Effector memory CD4-positive, alpha-beta T cell (primary cell): ENCODE measurements at places on chromosomes 7 and 10.

GRCh38 chr7:91379236-91379635 lies 115.0 kb downstream of the FZD1 start:
- DNase-seq, result no peak
- no peaks in the 10 kb centered on the region for H3K36me3 ChIP-seq
- no peak overlapping the region for H3K27ac ChIP-seq
- H3K27me3 ChIP-seq, result no peaks in the 10 kb centered on the region
- no peaks in the 10 kb centered on the region for H3K4me1 ChIP-seq
- H3K4me3 ChIP-seq, result no peak overlapping the region

DNA sequence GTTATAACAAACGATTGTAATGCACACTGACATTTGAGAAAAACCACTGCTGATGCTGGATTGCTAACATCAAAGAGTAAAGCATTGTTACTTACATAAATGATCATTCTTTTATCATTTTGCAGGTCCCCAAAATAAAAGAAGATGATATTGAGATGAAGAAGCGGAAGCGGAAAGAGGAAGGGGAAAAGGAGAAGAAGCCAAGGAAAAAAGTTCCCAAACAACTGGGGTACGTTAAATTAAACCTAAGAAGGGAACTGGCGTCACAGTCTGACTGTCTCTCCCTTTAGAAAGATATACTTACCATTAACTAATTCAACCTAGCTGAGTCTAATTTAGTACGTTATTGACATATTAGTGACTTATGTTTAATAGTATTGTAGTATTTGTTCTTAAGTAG lies 28.1 kb downstream of the UBN2 start:
- no peak overlapping the region for H3K27ac ChIP-seq
- H3K4me3 ChIP-seq, result no peak overlapping the region
- no peaks in the 10 kb centered on the region for H3K27me3 ChIP-seq
- no peaks in the 10 kb centered on the region for H3K4me1 ChIP-seq
- DNase-seq, result no peak

DNA sequence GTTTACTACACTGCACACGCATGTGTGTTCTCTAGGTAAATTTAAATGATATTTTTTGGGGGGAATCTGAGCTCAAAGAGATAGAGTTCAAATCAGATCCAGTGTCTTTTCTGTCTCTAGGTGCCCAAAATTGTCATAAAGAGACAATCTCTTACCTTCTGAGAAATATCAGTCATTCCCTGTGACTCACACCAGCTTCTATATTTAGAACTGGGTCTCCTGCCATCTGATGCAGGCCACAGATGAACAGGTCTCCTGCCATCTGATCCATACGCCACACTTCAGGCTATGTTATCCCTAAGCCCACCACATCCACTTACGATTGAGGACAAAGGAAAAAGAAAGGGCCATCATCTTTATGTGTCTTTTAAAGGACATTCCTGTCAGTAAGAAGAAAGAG lies 136.3 kb upstream of the LAMB4 start:
- no peak overlapping the region for H3K27ac ChIP-seq
- no peaks in the 10 kb centered on the region for H3K36me3 ChIP-seq
- no peaks in the 10 kb centered on the region for H3K27me3 ChIP-seq
- no peak for DNase-seq
- no peaks in the 10 kb centered on the region for H3K4me1 ChIP-seq
- no peak overlapping the region for H3K4me3 ChIP-seq

- no peak overlapping the region for H3K4me3 ChIP-seq
- H3K36me3 ChIP-seq, result no peaks in the 10 kb centered on the region
- no peaks in the 10 kb centered on the region for H3K4me1 ChIP-seq
- H3K27me3 ChIP-seq, result no peaks in the 10 kb centered on the region
Measured at GRCh38 chr10:79555354-79556309, 4.6 kb downstream of the SFTPA2 start.

DNA sequence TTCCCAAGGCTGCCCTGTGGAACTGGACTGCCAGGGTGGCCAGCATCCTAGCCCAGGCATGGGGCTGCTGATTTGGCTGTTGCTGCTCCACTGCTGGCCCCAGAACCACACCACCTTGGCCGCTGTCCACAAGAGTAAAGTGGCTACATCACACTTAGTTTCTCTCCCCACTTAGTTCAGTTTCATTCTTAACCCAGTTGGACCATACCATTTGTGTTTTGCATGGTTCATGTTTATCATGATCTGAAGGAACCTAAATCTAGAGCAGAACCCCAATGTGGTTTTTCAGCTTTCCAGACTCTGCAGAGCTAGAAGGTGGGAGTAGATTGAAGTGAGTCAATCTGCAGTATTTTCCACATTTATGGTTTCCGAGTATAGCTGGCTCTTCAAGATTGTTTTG lies 32.8 kb downstream of the SDK1 start:
- no peak overlapping the region for H3K4me3 ChIP-seq
- DNase-seq, result no peak
- no peak overlapping the region for H3K27ac ChIP-seq

DNA sequence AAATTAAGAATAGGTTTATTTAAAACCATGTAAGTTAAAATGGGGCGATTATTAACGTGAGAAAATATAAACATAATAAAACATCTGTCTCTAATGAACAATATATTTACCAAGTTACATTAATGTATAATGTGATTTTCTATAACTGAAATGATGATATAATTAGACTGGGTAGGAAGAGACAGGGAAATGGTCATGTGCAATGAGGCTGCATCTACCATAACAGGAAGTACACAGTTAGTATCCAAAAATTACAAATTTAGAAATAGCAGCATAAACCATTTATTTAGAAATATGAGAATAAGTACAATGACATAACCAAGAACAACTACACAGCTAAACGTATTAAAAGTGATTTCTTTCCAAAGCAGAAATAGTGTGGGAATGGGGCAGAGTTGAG lies 25.8 kb upstream of the BET1 start:
- no peak overlapping the region for H3K27ac ChIP-seq
- no peaks in the 10 kb centered on the region for H3K27me3 ChIP-seq

DNA sequence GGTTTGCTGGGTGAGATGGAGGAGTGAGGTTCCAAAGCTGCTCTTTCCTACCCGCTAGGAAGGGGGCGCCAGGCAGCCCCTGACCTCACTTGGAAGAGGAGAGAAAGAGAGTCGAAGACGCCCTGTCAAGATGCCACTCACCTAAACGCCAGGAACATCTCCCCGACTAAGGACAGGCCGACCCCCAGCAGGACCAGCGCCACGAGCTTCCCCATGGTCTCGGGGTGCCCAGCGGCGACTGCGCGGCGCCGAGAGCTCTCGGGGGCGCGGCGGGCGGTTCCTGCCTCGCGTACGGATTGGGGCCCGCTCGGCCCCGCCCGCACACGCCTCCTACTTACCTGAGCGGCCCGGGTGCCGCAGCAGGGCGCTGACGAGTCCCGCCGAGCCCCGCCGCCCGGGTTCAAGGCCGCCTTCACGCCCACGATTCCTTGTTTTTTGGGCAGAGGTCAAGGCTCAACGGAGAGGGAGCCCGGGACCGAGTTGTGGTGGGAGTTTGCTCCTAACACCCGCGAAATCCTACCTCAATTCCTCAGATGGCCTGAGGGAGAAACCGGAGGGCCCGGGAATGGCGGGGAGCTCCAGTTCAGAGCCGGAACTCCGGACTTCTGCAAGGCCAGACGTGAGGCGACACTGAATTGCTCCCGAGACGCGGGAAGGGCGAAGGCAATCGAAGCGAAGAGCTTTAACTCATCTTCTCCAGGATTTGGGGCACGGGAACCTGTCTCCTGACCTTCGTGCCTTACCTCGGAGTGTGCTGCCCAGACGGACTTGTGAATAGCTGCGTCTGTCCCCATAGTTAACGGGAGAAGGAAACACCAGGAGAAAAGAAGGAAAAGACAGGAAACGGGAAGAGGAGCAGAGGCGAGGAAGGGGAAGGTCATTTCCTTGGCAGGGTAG lies at the start of gene PON3:
TSS of gene PON3 (minus strand) at position 240 of the 897 bp plus-strand sequence. CDS start at position 215, 25 bp downstream.
- peak within 1 kb of the TSS; percentile 23 for H3K4me3 ChIP-seq
- peaks cover 3% of the 10 kb centered on the region for H3K27me3 ChIP-seq
- no peak within 1 kb of the TSS for H3K27ac ChIP-seq
- DNase-seq, result no peak

DNA sequence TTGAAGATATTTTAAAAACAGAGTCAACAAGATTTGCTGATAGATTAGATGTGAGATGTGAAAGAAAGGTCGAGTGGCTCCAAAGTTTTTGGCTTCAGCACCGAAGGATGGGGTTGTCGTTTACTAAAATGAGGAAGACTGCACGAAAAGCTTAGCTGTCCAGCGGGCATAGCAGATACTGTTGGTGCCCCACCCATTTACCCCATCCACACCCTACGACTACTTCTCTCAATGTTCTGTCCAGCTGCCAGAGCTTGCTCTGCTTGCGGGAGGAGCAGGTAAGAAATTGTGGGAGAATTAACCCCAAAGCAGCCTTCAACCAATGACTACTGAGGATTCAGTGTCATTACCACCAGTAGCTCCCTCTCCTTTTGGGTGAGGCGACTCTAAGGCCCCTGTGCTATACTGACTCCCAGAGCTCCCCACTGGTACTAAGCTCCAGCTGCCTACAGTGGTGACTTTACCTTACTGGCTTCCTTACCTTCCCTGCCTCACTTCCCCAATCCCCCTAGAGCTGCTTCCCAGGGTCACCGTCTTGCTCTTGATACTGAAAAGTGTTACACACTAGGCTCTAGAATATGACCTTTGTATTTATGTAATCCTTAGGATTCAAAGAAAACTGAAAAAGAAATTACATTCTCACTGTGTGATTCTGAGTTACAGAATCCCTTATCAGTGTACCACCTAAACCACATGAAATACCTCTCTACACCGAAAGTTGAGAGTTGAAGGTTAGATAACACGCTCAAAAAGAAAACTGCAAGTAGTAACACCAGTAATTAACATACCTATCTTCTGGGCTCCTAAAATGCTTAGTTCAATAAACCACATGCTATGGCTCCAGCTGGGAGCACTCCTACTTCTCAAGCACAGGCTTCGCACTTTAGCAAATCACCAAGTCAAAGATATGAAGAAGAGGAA lies 22.3 kb downstream of the CACUL1 start:
- DNase-seq, result no peak
- peaks cover 34% of the 10 kb centered on the region for H3K4me1 ChIP-seq
- H3K27me3 ChIP-seq, result no peaks in the 10 kb centered on the region
- peak overlapping the region; percentile 23 for H3K27ac ChIP-seq
- no peaks in the 10 kb centered on the region for H3K36me3 ChIP-seq

DNA sequence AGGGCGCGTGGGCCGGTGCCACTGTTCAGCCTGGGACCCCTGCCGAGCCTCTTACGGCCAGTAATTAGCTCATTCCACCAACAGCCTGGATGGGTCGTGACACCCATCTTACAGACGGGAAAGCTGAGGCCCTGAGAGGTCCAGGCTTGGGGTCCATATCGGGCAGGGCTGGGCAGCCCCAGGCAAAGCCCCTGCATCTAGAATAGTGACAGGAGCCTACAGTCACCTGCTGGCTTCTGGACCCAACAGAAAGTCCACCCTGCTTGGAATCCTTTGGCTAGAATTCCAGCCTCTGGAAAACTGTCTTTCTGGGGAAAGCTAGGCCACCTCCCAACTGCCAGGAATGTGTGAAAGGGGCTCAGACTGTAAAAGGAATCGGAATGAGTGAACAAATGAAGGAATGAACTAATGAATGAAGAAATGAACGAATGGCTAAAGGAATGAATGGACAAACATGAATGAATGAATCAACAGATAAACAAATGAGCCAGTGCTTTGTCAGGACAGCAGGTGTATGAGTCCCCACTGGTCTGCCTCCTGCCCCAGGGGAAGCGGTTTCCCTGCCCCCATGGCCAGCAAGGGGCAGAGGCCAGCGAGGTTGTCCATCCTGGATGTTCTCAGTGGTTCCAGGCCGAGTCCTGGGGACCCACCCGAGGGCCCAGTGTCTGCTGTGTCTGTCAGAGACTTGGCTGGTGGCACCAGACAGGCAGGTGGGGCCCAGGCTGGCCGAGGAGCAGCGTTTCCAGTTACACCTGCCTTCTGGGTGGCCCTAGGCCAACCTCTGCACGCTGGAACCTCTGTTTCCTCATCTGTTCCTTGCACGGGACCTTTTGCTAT lies 24.1 kb upstream of the PDGFA start:
- H3K36me3 ChIP-seq, result no peaks in the 10 kb centered on the region
- no peaks in the 10 kb centered on the region for H3K4me1 ChIP-seq
- no peak for DNase-seq
- H3K27ac ChIP-seq, result no peak overlapping the region
- no peak overlapping the region for H3K4me3 ChIP-seq

- no peak overlapping the region for H3K27ac ChIP-seq
- no peaks in the 10 kb centered on the region for H3K36me3 ChIP-seq
- DNase-seq, result no peak
- H3K27me3 ChIP-seq, result peaks cover 3% of the 10 kb centered on the region
- H3K4me1 ChIP-seq, result no peaks in the 10 kb centered on the region
Measured at GRCh38 chr7:38451840-38452239, 178.4 kb upstream of the TARP start.

DNA sequence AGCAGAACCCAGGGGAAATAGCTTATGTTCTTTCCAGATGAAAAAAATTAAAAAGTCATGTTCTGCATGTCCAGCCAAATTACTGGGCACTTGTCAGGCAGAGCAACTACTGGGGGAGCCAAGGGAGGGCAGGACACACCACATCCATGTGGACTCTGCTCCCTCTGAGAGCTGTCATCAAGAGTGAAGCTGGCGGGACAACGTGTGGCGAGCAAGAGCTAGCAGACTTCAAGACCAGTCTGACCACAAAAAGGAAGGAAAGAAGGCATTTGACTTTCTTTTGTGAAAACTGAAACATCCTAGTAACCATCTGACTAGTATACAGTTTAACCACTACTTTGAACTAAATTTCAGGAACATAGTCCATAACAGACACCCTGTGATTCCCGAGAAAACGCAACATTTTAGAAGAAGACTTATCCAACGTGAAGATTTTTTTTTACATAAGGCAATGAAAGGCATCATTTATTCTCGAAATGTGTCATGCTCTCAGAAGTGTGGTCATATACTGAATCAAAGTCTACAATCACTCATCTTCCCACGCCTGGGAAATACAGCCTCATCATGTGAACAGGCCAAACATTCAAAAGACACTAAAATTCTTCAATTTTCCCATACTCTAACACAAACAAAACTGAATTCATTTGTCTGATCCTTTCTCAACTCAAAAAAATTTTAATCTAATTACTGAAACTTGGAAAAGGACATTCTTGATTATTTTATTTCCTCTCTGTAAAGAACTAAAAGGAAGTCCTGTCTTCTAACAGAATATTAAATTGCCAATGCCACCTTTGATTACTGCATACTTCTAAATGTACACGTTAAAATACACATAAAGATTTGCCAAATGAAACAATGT lies 15.5 kb downstream of the CYTH3 start:
- no peak for DNase-seq
- H3K27me3 ChIP-seq, result no peaks in the 10 kb centered on the region
- H3K4me1 ChIP-seq, result peaks cover 16% of the 10 kb centered on the region
- no peaks in the 10 kb centered on the region for H3K36me3 ChIP-seq
- H3K27ac ChIP-seq, result no peak overlapping the region

DNA sequence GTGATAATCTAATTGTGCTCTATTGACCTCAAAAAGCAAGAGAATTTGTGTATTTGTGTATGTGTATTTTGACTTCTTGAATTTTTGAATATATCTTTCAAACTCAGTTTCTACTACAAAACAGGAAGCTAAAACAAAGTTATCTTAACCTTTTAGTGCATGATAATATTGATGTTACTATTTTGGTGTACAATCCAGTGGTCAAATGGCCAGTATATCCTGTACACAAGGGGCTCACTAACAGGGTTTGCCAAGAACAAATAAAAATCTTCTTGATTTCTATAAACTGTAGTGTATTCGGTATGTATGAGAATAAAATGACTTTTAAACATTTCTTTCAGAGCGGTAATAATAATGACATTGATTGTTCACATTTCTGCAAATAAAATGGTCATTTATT lies 69.6 kb downstream of the FOXP2 start:
- no peaks in the 10 kb centered on the region for H3K27me3 ChIP-seq
- H3K4me1 ChIP-seq, result no peaks in the 10 kb centered on the region
- H3K4me3 ChIP-seq, result no peak overlapping the region

- H3K4me1 ChIP-seq, result peaks cover 15% of the 10 kb centered on the region
- H3K36me3 ChIP-seq, result no peaks in the 10 kb centered on the region
- no peak overlapping the region for H3K4me3 ChIP-seq
Measured at GRCh38 chr10:49191349-49191748, 3.2 kb upstream of the TMEM273 start.
